ENCODE measurements at places on chromosomes 4 and X. TPM values are rescaled to one million over a fixed set of nuclear protein-coding genes. Genes with fewer than 3 reads are reported as not detected.

Gene HS3ST1
- not detected for total RNA-seq

Gene MID2
- total RNA-seq, result 1.7 TPM

Gene STK26
- total RNA-seq, result 60.2 TPM

Gene UGT2B17
- total RNA-seq, result not detected

Gene ATP1B4
- total RNA-seq, result not detected

Gene WDR19
- 6.0 TPM for total RNA-seq

Gene ARHGEF9
- total RNA-seq, result 26.7 TPM

Gene L1CAM
- total RNA-seq, result 7.1 TPM

Gene KIAA1210
- not detected for total RNA-seq

Gene ARR3
- not detected for total RNA-seq

Gene ZNF81
- total RNA-seq, result 9.4 TPM

Gene GASK1B
- not detected for total RNA-seq

Gene HTR2C
- not detected for total RNA-seq

Gene LEF1
- 205 TPM for total RNA-seq

Gene CENPVL3
- total RNA-seq, result not detected

Gene PPEF2
- 0.65 TPM for total RNA-seq

Gene DCAF4L1
- total RNA-seq, result 0.21 TPM

Gene NELFA
- 32.2 TPM for total RNA-seq

Gene ZMAT1
- 3.1 TPM for total RNA-seq

Gene BEX2
- total RNA-seq, result 5.3 TPM

Gene SAGE1
- not detected for total RNA-seq

Gene AFF2
- total RNA-seq, result 0.40 TPM

Gene CHRNA9
- 0.26 TPM for total RNA-seq

Gene OTC
- not detected for total RNA-seq

Gene CLCN3
- total RNA-seq, result 25.2 TPM

Gene GAB1
- 0.37 TPM for total RNA-seq

Gene EREG
- total RNA-seq, result not detected

Gene FMR1NB
- not detected for total RNA-seq

Gene STBD1
- total RNA-seq, result 1.5 TPM

Gene TMSB15A
- total RNA-seq, result 0.50 TPM

Gene MAGEA9B
- total RNA-seq, result not detected

Gene PCSK1N
- not detected for total RNA-seq

Gene SHROOM4
- total RNA-seq, result not detected

Gene FGFBP2
- total RNA-seq, result 12.0 TPM

Gene CENPI
- total RNA-seq, result 39.6 TPM

Gene SYAP1
- total RNA-seq, result 13.0 TPM

Gene RBMXL3
- total RNA-seq, result not detected
